Astrocyte (in vitro differentiated cells and primary cell): ENCODE measurements at places on chromosomes 11 and 22. TPM values are rescaled to one million over a fixed set of nuclear protein-coding genes. Genes with fewer than 3 reads are reported as not detected.

Gene SNU13
- 163 and 175 TPM in 2 replicates for total RNA-seq

- no peak for DNase-seq
Measured at GRCh38 chr11:2670541-2671100, 29.2 kb downstream of the KCNQ1OT1 start.

DNA sequence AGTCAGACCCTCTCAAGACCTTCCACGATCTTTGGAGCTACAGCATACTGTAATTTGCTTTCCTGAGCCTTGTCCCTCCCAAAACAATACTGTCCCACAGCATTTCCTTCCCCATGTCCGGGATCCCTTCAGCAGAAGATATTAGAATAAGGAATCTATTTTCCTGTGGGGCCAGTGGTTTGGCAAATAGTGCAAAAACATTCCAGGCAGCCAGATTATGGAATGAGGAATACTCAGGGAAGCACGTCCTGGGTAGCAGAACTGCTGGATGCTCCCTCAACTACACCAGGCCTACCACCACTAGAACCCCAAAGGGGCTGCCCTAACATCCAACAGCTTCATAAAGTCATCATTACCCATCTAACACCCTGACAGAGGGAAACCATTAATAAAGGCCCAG, 61.5 kb downstream of the AAMDC start:
- peak; percentile 59 for DNase-seq

DNA sequence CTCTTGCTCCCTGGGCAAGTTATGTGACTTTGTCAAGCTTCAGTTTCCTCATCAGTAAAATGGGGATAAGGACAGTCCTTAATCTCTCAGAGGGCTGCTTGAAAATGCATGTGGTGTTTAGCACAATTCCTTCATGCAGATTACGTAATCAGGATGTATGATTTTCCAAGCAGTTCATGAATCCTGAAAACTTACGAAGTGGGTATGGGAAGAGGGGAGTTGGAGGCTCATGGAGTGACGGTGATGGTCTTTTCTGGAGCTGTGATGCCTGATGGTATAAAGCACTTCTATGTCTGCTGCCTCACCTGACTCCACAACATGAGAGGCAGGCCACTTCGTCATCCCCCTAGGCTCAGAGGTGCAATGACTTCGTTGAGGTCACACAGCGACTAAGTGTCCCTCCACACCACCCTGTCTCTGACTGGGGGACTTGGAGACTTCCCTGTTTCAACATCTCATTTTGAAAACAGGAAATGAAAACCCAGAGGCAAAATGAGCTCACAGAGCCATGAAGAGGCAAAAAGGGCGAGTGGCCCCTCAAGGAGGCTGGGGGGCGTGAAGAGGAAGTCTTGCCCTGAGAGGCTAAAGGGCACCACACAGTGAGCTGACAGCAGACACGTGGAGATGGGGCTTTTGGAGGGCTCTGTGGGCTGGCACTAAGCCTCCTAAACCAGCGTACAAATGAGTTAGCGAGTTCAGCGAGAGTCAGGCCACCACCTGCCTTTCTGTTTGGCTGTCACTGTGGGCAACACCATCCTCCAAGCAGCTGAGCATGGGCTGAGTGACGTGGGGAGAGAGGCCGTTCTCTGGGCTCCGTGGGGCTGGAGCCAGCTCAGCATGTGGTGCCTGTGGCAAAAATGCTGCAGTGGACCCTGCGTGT, 10.1 kb downstream of the MCM5 start:
- DNase-seq, result no peak

- DNase-seq, result peak; percentile 96
Measured at GRCh38 chr11:23359297-23359696, 499.0 kb upstream of the CCDC179 start.

- peak; percentile 64 for DNase-seq
Measured at GRCh38 chr22:27226666-27227065, 569.3 kb downstream of the MIAT start.

Gene OR51A2
- total RNA-seq, result not detected in 2 replicates

DNA sequence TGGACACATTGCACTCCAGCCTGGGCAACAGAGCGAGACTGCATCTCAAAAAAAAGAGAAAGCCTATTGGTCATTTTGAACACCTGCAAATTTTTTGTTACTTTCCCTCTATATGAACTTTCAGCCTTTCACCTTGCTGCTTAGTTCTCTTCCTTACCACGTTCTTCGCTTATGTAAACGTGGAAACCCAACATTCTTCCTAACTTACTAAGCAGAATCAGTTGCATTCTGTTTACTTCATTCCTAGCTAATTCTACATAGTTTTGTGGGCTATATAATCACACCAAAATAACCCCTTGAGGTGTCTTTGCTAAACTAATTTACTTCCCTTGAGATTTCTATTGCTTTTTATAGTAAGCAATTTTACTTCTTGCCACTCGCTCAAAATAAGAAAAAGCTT, 23.2 kb downstream of the MS4A4A start:
- no peak for DNase-seq

DNA sequence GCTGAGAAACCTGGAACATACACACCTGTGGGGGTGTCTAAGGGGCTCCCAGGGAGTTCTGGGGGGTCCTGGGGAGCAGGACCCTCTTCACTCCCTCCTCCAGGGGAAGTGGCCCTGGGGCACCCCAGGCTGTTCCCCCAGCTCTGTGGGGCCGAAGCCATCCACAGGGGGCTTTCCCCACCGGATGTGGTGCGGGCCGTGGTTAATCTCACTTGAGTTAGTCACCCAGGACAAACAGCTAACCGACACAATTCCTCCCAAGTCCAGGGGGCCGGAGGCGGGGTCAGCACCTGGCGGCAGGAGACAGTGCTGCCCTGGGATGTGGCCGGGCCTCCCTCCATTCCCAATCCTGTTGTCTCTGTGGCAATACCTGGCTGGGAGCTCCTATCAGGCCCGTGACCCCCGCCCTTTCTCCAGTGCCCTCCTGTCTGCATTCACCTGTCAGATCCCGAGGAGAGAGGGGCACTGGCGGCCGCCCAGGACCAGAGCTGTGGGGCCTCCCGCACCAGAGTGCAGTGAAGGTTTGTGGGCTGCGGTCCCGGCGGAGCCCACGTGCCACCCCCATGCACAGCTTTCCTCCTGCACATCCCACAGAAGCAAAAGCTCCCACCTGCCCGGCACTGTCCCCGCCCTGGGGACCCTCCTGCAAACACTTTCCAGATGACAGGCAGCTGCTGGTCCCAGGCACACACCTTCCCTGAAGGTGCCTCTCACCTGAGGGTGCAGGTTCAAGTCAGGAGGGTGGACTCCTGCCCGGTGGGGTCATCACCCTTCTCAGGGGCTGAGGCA, 5.2 kb upstream of the MUC5AC start:
- DNase-seq, result peak; percentile 51

Gene FJX1
- total RNA-seq, result 47.9 and 50.2 TPM in 2 replicates

DNA sequence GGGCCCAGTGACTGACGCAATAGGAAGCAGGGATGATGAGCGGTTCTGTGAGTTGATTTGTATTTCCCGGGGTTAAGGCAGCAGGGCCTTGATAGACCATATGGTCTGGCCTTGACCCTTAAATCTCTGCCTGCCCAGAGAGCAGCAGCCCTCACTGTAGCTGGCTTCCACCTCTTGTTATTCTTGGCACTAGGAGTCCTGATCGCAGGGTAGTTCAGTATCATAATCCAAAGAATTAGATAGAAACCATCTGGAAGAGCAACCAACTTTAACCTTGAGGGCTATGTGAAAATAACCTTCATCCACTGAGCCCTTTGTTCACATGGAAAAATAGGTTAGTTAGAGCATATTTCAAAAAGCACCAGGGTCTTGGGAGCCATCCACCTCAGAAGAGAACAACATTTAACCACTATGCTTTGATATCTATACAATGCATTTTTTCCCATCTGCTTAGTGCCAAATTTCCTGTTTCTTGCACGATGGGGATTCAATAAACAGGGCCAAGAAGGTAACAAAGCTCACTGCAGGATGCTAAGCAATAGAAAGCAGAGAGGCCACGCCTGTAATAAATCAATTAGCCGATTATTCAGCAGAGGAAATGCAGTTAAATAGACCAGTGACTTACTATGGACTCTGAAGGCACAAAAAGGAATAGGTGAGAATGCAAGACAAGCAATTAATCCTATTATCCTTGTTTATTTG, 761.3 kb downstream of the OPCML start:
- DNase-seq, result peak; percentile 11

DNA sequence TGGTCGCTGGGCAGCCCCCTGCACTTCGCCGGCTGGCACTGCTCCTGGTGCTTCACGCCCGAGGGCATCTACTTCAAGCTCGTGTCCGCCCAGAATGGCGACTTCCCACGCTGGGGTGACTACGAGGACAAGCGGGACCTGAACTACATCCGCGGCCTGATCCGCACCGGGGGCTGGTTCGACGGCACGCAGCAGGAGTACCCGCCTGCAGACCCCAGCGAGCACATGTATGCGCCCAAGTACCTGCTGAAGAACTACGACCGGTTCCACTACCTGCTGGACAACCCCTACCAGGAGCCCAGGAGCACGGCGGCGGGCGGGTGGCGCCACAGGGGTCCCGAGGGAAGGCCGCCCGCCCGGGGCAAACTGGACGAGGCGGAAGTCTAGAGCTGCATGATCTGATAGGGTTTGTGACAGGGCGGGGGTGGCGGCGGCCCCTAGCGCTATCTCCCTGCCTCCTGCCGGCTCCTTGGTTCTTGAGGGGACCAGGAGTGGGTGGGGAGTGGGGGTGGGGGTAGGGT, 13.5 kb upstream of the MIEF1 start:
- DNase-seq, result no peak

- DNase-seq, result no peak
Measured at GRCh38 chr11:35734669-35735410, 72.3 kb downstream of the TRIM44 start.

GRCh38 chr11:68383976-68384501, 71.6 kb downstream of the LRP5 start:
- DNase-seq, result no peak

GRCh38 chr11:65859812-65860277, 388 bp upstream of the MUS81 start:
- no peak for DNase-seq

- DNase-seq, result no peak
Measured at GRCh38 chr22:40175611-40176244, 2.0 kb upstream of the TNRC6B start.

DNA sequence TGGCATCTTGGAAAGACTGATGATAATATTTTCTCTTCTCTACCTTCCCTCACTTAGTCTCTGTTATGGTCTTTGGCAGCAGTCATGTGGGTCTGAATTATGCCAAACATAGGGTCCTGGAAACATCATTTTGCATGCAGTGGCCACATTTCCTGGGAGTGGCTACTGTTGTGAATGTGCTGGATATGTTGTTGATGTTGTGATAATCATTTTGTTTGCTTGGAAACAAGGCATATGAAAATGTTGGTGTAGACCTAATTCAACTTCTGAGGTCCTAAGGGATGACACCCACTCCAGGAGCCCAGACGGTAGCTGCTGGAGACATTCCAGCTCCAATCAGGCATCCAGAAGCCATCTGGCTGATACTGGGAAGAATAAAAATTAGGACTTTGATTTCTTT, 109.7 kb downstream of the DCDC1 start:
- no peak for DNase-seq

Gene OR4D5
- total RNA-seq, result not detected in 2 replicates

DNA sequence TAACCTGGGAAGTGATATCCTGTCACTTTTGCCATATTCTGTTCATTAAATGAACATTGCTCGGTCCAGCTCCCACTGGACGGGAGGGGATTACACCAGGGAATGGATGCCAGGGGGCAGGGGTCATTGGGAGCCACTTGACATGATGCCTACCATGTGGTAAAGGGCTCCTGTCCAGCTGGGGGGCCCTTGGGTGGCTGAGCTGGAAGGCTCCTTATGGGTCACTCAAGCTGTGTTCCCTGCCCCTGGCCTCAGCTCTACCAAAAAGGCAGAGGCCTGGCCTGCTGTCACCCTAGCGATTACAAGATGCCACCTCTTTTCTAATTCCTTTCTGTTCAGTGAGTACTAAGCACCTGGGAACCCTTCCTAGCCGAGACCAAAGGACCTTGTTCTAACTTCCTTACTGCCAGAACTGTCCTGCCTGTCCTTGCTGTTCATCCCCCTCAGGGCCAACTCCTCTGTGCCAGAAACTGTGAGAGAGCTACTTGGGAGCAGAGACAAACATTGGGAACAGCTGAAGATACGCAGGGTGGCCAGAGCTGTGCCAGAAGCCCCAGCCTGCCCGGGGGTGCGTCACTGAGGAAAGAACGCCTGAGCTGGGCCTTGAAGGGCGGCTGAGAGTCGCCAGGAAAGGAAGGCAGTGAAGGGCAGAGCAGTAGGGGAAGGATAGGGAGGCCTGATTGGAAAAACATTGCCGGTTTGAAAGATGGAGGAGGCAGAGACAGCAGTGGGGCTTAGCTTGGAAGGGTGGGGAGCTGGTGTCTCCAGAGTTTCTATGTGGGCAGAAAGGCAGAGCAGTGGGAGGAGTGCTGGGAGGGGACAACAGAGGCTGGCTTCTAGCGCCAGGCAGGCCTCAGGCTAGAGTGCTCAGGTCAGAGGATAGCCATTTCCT, 12.7 kb upstream of the UVRAG start:
- DNase-seq, result no peak

DNA sequence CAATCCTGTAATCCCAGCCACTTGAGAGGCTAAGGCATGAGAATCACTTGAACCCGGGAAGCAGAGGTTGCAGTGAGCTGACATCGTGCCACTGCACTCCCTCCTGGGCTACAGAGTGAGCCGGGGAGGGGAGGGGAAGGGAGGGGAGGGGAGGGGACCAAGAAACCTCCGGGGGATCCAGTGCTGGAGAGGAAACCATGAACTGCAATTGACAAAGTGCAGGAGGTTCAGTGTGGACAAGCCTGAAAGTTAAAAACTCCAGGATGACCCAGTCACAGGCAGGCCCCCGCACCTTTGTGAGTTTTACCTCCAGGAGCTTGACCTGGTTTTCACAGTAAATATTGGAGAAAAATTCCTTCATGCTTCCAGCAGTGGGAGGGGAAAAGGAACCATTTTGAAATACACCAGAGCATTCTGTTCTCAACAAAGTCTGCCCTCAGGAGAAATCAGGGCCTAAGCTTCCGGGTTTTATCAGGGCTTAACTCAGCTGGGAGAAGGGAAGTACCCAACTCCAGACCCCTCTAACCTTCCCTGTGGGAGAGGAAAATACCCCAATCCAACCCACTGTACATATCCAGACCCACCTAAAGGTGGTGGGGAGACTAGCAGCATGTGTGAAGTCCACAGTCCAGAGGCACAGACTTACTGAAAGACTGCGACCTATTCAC, 15.5 kb upstream of the ZFTA start:
- no peak for DNase-seq

DNA sequence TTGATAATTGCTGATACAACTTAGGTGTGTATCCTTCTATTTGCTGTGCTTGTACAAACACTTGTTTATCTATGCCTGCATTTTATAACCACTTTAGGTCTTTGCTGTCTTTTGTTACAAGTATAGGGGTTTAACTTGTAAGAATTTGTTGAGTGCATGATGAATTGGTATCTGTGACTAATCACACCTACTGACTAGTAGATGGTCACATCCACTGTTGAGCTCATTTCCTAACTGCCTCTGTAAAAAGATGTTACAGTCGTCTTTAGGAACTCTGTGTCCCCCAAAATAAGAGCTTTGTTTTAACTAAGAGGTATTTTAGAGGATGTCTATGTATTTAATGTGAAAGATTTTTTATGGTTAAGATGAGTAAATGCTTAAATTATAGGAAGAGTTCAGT, 60.5 kb downstream of the HIPK3 start:
- DNase-seq, result peak; percentile 68

GRCh38 chr22:48210812-48211211, 1448.4 kb downstream of the TBC1D22A start:
- no peak for DNase-seq

- DNase-seq, result no peak
Measured at GRCh38 chr11:95358511-95359340, 127.7 kb upstream of the SESN3 start.

GRCh38 chr22:26430600-26430999, 1.5 kb downstream of the ASPHD2 start:
- no peak for DNase-seq

- DNase-seq, result no peak
Measured at GRCh38 chr11:93652679-93653078, 8.8 kb upstream of the CEP295 start.
